DMS79 (cell line): ENCODE measurements at places on chromosomes 6 and 20.

GRCh38 chr6:142387997-142388815 is 86.4 kb downstream of the ADGRG6 start:
- no peak for DNase-seq

- no peak for DNase-seq
Observed at GRCh38 chr6:158636778-158637177, 7.8 kb downstream of the DYNLT1 start.

GRCh38 chr6:130907687-130908086 is 80.5 kb downstream of the SMLR1 start:
- DNase-seq, result no peak

DNA sequence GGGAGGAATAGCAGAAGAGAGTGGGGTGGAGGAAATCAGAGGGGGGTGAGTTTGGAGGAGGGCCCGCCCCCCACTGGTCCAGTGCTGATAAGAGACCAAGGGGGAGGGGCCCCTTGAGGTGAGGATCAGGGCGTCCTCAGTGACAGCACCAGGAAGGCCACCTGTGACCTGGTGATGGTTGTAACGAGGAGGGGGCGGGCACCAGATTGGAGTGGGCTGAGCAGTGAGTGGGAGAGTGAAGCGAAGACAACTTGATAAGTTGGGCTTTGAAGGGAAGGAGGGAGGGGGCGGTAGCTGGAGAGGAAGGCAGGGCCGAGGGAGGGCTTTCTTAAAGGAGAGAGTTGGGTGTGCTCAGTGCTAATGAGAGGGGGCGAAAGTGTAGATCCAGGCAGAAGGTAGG is 30.7 kb downstream of the CDH22 start:
- DNase-seq, result no peak

GRCh38 chr6:33273129-33273923 is 1.5 kb downstream of the RPS18 start:
- DNase-seq, result no peak
